Type B pancreatic cell (in vitro differentiated cells): ENCODE measurements at places on chromosomes 1 and 21.
A peak's percentile ranks its signal among the peaks of the same experiment; 100 is the strongest.

- no peak for DNase-seq
Measured at GRCh38 chr1:234656944-234657654, 47.1 kb upstream of the IRF2BP2 start.

DNA sequence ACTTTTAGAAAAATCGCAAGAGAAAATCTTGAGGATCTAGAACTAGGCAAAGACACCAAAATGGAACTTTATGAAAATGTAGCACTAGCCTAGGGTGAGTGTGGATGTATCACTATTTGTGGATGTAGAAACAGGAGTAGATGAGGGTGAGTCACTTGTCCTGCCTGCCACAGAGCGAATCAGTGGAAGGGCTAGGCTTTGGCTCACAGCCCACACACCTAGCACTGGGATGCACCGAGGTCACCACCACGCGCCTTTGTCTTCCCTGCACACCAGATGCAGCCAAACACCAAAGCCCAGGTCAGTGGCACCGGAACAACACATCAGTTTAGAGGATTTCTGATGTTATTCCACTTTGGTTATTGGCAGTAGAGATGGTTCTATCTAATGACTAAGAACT is 38.2 kb downstream of the PKNOX1 start:
- no peak for DNase-seq

- no peak for DNase-seq
Measured at GRCh38 chr1:100354971-100355394, 2.7 kb downstream of the CDC14A start.

DNA sequence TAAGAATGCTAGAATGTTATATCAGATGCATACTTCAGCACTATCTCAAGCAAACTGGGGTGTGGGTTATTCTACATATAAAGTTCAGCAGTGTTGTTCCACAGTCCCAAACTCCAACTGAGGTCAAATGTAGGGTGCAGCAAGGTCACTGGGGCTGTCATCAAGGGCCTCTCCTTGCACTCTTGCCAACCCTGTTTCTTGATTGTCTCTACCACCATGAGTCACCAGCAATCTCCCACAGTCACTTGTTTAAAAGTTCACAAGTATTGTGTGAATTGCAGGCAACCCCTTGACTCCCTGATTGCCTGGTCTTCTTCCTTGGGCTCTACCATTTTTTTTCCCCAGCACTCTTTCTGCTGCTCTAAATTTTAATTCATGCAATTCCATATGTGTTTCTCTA is 10.6 kb downstream of the METTL18 start:
- DNase-seq: no peak

DNA sequence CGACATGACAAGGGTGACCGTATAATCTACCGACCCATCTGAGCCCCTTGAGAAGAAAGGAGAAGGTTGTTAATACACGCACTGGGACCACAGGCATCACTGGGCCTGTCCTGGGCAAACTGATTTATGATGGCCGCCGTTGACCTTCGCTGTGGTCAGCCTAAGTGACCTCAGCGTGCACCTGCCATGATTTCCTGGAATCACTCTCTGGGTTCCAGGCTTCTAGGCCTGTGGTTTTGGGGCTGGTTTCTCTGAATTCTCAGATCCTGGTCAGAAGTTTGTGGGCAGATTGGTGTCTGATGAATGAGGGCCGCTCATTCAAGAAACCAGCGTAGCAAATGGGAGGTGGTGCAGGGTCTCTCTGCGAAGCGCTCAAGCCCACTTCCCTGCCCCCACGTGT is 64.0 kb downstream of the SIK1 start:
- DNase-seq: no peak

GRCh38 chr1:188670837-188671236 is 1806.8 kb downstream of the BRINP3 start:
- DNase-seq: no peak

GRCh38 chr1:216702170-216702569 is 21.1 kb downstream of the ESRRG start:
- DNase-seq: no peak

GRCh38 chr1:206544562-206545257 is 37.4 kb downstream of the RASSF5 start:
- DNase-seq: peak; percentile 84
